Esophagus mucosa (tissue), 1 donor: ENCODE measurements at places on chromosomes 3 and 15.

GRCh38 chr3:63981980-63982379 lies 41.3 kb downstream of the PSMD6 start:
- ATAC-seq: no peak

DNA sequence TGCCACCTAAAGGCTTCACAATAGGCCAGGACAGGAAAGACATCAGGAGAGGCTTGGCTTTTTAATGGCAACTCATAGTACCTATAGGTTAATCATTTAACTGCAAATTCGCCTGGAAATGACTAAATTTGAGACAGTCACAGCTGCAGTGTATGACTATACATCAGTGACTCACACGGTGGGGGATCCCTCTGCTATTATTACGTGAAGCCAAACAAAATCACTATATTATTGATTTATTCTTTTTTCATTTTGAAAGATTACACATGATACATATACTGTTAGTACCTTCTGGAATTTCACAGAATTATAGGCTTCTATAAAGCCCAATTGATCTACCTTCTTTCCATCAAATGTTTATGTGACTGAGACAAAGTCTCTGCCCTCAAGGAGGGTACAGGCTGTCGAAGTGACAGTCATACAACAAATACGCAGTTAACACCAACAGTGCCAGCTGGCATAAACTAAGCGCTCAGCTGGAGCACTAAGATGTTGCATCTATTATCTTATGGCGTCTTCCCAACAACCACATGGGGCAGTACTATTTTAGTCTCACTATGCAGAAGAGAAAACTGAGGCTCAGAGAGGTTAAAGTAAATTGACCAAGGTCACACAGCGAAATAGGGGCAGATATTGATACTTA lies 82.0 kb upstream of the LMOD3 start:
- ATAC-seq: no peak

DNA sequence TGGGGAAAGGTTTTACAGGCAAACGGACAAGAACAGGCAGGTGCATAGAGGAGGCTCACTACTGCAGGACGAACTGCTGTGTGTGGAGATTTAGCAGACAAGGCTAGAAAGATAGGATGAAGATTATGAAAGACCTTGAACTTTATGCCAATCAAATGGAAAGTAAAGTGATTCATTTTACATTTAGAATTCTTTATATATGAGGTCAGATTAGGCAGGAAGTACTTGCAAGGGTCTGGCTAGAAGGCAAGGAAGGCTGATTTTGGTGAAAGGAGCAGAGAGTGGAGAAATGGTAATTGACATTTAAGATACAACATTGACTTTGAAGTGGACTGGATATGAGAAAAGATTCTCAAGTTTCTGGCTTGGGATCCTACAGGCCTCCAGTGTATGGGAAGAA lies 33.6 kb downstream of the PLSCR4 start:
- no peak for ATAC-seq

- peak; percentile 100 for ATAC-seq
These were observed 333.0 kb upstream of the SATB1 start for GRCh38 chr3:18758047-18758704.

DNA sequence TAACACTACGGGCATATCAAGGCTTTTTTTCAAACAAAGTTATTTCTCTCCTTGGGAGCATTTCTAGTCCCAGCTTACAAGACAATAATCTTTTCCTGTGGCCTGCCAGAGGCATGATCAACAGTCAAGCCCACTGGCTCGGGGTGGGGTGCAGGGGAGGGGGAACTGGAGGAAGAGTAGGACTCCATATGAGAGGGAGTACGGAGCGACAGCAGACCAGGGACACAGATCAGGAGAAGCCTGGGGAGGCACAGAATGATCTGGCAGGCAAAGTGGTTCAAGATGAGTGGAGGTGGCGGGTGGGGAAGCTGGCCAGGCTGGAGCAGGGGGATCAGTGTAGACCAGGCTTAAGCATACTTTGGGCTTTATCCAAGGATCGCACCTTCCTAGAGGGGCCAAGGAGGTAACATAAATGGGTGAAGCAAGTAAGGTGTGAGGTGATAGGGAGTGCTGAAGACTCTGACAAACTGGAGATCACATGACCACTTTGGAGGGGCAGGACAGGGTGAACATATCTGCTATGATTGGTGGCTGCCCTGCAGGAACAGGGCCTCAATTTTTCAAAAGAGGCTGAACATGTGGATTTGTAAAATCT lies 37.4 kb downstream of the KLF15 start:
- ATAC-seq: no peak

- ATAC-seq: no peak
These were observed 53.8 kb downstream of the TMEM45A start for GRCh38 chr3:100546020-100546744.

DNA sequence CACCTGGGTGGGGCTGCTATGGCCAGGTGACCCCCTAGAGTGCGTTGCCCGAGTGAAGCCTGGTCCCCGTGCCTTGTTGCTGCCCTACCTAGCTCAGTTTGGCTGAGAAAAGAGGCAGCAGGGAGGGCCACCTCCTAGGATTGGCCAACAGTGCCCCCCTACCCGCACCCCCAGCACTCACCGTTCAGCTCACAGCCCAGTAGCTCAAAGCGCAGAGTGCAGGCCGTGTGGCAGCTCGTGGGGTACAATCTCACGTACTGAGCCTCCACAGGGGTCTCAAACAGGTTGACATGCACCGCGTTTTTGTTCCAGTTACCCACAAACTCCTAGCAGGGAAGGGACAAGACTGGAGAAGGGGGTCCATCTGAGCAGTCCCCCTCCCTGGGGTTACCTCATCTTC lies 7.6 kb downstream of the MFGE8 start:
- no peak for ATAC-seq

DNA sequence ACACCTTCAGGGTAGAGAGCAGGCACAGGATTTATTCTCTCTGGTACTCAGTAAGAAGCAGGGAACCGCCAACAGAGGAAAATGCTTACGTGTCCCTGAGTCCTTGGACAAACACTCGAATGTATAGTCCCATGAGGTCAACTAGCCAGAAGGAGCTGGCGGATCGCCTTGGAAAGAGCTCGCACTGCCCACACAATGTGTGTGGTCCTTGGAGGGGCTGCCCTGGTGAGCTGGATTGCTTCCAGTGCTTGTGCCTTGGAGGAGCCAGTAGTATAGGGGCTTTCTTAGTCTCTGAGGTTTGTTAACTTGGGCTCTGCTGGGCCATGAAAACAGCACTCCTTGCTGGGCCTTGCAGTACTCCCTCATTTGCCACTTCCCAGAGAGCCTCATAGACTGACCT lies 40.7 kb upstream of the VILL start:
- ATAC-seq: no peak

GRCh38 chr3:162769564-162769963 lies 1273.0 kb downstream of the OTOL1 start:
- no peak for ATAC-seq

DNA sequence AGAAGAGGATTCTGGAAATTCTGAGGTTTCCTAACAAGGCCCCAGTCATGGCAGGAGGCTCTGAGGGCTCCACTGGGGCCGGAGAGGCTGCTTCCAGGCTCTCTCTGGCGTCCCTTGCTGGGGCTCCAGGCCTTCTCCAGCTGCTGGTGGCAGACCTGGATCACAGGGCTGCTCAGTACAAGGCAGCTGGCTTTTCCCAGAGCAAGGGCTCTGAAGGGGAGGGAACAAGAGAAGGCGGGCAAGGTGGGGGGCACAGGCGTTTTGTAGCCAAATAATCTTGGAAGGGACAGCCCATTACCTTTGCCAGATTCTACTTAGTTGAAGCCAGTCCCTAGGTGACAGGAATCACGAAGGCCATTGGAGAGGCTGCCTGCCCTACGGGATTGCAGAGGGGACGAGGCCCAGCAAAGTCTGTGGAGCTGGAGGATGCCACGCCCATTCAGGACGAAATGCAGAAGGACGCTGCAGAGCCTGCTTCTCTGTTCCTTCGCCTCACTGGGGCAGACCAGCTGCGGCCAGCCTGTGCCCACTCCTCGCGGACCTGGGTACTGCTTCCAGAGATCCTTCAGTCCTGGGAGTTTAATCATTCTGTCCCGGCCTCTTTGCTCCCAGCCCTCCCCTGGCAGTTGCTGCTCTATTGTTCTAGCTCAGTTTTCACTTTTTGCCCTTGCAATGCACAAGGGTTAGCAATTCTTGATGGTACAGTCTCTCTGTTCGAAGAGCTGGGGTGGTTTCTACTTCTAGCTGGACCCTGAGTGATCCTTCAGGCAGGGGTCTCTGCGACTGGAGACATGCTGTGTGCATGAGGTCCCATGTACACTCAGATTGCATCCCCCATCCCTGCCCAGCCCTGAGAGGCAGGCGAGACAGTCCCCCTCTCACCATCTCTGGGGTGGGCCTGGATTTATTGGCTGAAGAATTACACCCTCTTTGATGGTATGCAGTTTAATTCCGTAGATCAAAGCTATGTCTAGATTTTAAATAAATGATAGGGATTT lies 149.3 kb upstream of the MEF2A start:
- peak; percentile 17 for ATAC-seq

DNA sequence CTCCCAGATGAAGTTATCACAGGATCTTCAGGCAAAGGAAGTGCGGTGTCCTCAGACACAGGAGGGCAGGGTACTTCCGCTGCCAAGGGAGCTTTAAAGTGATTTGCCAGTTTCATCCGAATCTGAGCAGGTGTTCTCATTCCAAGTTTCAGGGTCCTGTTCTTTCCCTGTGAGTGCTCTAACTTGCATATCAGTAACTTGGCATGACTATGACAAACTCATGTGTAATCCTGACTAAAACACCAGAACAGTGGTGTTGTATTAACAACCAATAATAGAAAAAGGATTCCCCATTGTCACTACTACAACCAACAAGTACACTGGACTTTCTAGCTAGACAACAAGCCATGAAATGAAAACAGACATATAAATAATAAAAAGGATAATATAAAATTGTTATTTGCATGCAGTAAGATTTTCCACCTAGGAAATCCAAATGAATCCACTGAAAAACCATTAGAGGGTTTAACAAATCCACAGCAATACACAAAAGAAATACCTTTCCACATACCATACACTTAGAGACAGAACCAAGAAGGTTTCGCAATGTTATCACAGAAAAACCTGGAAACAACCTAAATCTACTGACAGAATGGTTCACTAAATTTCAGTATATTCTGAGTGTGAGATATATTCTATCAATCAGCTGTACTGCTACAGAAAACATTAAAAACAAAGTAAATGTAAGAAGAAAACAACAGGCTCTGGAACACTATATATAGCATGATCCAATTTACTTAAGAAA lies 40.9 kb upstream of the RPL35A start:
- ATAC-seq: no peak

GRCh38 chr3:38989917-38990510 lies 61.7 kb downstream of the SCN11A start:
- ATAC-seq: no peak

GRCh38 chr3:24460974-24461373 lies 33.7 kb downstream of the THRB start:
- no peak for ATAC-seq

DNA sequence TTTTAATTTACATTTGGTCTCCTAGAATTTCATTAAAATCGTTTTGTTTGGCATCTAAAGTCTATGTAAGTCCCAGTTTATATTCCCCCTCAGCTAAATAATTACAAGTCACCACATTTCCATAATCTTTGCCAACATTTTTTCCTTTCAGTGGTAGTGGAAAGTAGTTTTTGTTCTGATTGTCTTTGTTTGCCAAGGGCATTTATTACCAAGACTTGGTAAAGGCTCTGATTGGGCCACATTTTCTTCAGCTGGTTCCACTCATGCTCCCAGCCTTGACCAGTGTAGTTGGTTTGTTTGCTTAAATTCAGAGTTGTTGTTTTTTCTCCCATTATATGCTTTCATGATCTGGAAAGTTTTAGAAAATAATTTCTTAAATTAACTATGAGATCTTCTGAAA lies 153.4 kb upstream of the MME start:
- no peak for ATAC-seq

DNA sequence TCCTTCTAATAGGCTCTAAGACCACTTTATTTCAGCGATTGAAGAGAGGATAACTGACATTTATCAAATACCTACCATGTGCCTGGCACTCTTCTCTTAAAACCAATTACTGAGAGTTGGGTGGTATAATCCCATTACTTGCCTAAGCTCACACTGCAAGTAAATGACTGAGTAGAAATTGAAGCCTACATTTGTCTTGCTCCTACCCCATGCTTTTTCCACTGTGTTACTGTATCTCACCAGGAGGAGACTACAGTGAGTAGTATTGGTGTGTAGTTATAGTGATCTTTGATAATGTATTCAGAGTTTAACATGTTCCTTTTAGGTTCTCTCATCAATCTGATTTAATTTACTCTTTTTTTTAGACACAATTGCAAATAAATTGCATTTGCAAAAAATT lies 20.7 kb downstream of the EIF2A start:
- ATAC-seq: no peak

- no peak for ATAC-seq
These were observed 137.5 kb downstream of the LRRK1 start for GRCh38 chr15:101056366-101057334.

DNA sequence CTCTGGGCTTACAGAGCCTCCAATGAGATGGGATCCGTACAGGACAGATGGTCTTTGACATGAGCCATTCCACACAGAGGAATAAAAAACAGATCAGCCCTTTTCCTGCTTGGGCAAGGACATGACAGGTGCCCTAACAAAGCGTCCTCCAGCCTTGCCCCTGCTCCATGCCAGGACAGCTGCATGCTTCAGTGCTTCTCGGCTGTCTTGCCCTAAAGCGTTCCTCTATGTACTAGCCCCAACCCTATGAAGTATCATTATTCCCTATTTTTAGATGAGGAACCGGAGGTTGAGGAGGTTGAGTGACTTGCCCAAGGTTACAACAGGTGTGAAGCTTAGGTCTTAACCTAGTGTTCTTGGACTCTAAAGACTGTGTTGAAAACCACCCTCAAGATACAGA lies 10.5 kb downstream of the POMGNT2 start:
- ATAC-seq: no peak
